CD8-positive, alpha-beta memory T cell (primary cell): ENCODE measurements at places on chromosomes 11 and 22. TPM values are rescaled to one million over a fixed set of nuclear protein-coding genes. Genes with fewer than 3 reads are reported as not detected.

OR52D1 gene
- polyA plus RNA-seq: not detected

GGTLC2 gene
- not detected for polyA plus RNA-seq

GLYATL1 gene
- polyA plus RNA-seq: not detected

TBX10 gene
- not detected for polyA plus RNA-seq

PKP3 gene
- 1.1 TPM for polyA plus RNA-seq

CD6 gene
- 156 TPM for polyA plus RNA-seq
